ENCODE measurements at places on chromosomes 2 and 18. TPM values are rescaled to one million over a fixed set of nuclear protein-coding genes. Genes with fewer than 3 reads are reported as not detected.

RAB12 gene
- polyA plus RNA-seq: 0.10 TPM

PPM1B gene
- 40.7 TPM for polyA plus RNA-seq

SERPINB10 gene
- not detected for polyA plus RNA-seq

AGAP1 gene
- not detected for polyA plus RNA-seq

RND3 gene
- not detected for polyA plus RNA-seq

C2orf78 gene
- polyA plus RNA-seq: not detected

FZD7 gene
- polyA plus RNA-seq: 0.19 TPM

KIF5C gene
- 2.0 TPM for polyA plus RNA-seq
